ENCODE measurements at places on chromosomes 2 and 18.

DNA sequence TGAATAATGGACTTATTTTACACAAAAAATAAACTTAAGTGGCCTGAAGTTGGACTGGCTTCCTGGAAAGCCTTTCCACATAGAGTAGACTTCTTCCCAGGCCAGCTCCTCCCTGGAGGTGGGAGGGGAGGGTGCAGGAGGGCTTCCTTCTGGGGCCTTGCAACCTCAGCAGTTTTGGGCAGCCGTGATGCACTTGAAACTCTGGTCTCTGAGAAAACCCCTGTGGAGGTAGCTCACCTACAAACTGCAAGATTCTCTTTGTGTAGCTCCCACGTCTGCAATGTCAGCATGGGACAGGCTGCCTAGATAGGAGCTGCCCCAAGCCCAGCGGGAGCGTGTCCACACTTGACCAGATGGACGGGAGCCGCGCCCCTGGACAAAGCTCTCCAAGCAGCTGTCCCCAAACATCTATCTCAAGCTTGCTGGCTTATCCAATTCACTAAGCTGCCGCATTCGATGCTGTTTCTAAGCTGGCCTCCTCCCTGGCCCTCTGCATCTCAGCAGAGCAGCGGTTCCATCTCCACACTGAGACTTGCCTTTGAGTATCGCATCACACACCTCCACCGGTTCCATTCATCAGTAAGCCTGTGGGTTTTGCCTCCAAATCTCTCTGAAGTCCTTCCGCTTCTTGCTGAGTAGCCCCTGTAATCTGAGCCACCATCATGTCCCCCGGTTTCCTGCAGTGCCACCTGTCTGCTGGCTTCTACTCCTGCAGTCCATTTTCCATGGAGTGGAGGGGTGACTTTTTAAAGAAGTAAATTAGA is 1.6 kb upstream of the LPIN1 start:
- DNase-seq: no peak

DNA sequence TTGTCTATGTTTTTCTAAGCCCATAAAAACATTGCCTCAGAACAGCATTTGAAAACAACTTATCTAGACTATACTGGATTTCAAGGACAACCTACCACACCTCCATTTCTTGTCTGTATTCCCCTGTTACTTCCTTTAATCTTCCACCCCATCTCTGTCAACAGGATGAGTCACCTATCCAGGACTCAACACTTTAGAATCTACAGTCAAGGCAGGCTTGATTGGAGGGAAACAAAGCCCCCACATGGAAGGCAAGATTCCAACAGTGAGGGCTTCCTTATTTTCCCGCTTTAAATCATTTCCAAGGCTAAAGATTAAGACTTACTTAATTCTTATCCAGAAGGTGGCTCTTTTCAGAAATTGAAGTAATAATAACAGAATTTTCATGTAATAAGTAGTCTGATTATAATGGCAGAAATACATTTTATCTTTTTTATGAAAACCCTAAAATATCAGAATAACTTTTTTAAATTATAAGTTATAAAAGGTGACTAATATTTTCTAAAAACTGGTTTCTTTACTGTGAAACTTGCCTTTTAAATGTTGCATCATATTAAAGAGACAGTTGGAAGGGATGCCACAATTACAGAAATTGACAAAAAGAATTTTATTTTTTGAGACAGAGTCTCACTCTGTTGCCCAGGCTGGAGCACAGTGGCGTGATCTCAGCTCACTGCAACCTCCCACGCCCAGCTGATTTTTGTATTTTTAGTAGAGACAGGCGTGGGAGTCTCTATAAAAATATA is 138.7 kb upstream of the CCDC150 start:
- peak; percentile 21 for DNase-seq

- no peak for DNase-seq
These were observed 7.9 kb upstream of the ZNF407 start for GRCh38 chr18:74589811-74590210.

DNA sequence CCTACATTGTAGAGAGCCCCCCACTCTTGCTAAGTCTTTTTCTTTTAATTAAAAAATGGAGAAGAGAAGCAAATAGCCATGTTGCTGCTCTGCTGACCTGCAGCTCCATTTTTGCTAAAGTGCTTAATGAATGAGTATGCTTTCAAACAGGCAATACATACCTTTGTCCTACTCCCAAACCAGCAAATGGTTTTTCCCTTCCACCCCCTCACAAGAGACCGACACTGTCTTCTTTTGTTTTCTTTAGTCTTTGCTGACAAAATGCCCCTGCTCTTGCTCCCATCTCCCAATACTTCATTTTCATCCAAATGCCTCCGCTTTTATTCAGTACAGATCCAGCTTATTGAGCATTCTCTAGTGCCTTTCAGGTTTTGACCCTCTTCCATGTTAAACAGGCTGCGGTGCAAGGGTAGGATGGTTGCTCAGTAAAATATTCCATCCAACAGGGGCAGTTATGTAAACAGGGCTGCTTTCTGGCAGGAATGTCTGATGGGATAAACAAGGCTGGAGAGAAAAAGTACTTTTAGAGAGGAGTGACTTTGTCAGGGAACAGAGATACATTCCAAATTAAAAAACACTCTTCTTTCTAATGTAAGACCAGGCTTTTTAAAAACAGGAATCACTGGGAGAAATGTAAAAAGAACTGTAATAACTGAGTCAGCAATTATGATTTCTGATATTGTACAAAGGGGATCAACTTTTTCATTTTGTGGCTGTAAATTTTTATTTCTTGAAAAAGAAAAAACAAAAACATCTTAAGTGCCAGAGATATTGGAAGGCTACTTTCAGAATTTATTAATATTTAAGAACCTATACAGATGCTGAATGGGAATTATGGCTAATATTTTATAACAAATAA is 136.8 kb downstream of the MEP1B start:
- DNase-seq: no peak

GRCh38 chr2:26438526-26438925 is 36.8 kb downstream of the DRC1 start:
- DNase-seq: peak; percentile 30

- no peak for DNase-seq
These were observed 1009.6 kb upstream of the DDX18 start for GRCh38 chr2:116804901-116805300.

GRCh38 chr2:29698216-29698615 is 223.2 kb downstream of the ALK start:
- DNase-seq: no peak

GRCh38 chr2:141723814-141724213 is 407.0 kb downstream of the LRP1B start:
- no peak for DNase-seq

Measured in urothelium cell line (cell line).